ENCODE measurements at places on chromosomes 1 and 21.

DNA sequence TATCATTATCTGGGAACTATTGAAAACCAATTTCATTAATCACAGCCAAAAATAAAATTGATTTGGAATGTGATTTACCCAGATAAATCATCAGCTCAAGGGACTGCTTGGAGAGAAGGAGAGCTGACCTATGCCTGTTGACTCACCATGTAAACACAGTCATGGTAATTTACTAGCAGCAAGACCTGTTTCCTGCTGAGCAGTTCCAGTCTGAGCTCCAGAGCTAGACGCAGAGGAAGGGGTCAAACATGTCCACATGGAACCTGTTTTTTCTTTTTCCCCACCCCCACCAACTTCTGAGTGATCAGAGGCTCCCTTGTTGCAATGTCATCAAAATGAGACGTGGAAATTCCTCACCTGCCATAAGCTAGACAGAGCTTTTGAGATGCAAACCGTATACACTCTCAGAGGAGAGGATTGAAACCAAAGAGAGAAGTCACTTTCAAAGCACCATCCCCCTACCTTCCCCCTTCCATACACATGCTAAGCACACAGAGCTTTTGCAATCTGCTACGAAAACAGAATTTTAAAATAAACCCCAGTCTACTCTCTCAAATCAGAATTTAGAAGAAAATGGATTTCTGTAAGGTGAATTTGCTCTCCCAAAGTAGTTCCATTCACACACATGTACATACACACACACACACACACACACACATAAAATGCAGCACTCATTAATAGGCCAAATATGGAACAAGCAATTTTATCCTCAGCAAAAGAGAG lies 55.9 kb upstream of the PTGFRN start:
- peak; percentile 82 for DNase-seq

DNA sequence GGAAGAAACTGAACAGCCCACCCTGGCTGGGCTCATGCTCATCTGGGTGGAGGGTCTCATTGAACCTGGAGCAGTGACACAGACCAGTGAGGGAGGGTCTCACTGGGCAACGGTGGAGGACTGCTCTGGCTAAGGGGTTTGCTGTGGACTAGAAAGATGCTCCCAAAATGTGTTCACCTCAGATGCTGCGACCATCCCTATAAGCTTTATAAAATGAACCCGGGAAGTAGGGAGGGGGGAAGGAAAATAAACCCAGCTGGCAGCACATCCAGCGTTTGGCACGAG lies 34.5 kb upstream of the LBR start:
- DNase-seq = no peak

DNA sequence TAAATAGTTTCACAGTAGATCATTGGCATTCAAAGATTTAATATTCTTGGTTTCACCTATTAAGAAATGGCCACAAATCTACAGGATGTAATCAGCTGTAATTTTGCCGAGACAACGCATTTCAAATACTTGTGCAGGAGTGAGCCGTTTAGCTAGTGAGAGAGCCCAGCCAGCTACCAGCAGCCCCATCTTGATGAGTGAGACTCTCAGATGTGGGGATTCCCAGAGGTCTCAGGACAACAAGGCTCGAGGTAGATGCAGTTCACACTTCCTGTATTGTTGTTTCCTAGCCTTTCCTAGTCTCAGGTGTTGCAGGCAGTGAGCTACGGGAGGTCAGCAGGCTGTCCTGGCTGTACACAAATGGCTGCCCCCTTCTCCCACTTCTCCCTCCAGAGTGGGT lies 108.6 kb downstream of the PBX1 start:
- no peak for DNase-seq

- no peak for DNase-seq
Observed at GRCh38 chr1:65769636-65770035, 23.1 kb upstream of the PDE4B start.

GRCh38 chr1:21775985-21776562 lies 6.9 kb downstream of the USP48 start:
- DNase-seq = no peak

- no peak for DNase-seq
Observed at GRCh38 chr1:19139711-19140110, 70.4 kb downstream of the UBR4 start.

GRCh38 chr1:116259663-116260062 lies 113.4 kb upstream of the ATP1A1 start:
- DNase-seq = no peak

GRCh38 chr1:27973771-27974416 lies 14.1 kb downstream of the XKR8 start:
- no peak for DNase-seq

- DNase-seq = no peak
Observed at GRCh38 chr1:205754857-205755256, 4.9 kb upstream of the NUCKS1 start.

- no peak for DNase-seq
Observed at GRCh38 chr1:156752843-156753482, 1.5 kb upstream of the HDGF start.

DNA sequence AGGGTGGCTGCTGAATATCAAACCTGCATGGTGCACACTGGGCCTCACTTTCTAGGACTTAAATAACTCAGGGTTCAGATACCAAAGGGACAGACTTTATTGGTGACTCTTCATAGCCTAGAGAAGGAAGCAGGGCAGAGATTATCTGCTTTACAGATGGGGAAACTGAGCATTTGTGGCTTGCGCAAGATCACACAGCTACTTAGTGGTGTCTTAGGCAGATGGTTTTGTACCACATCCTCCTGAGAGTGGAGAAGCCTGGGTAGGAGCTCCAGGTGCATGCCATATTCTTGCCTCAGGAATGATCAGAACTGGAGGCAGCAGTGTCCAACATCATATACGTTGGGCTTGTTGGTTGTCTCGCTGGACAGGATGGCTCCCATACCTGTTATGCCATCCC lies 6.8 kb upstream of the DPH2 start:
- DNase-seq = no peak

DNA sequence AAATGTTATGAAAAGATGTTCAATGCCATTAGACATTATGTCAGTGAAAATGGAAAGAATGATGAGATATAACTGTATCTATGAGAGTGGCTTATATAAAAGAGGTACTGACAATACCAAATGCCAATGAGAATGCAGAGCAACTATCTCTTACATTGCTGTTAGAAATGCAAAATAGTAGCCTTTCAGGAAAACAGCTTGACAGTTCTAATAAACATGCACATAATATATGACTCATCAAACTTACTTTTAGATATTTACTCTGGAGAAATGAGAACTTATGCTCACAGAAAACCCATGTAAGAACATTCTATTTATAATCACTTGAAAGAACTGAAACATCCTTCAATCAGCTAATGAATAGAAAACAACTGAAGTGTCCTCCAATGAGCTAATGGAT lies 996.7 kb upstream of the ADGRL4 start:
- DNase-seq = no peak

DNA sequence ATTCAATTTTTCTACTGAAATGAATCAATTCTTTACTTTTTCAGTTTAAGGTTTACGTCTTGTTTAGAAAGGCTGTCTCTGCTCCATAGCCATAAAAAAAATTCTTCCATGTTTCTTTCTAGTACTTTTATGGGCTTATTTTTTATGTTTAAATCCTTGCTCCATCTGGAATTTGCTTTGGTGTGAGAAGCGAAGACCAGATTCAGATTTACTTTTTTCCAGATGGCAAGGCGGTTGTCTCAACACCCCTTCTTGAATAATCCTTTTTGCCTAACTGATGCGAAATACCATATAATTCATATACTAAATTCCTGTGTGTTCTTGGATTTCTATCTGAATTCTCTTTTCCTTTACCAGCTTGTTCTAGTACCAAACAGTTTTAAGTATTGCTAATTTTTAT lies 101.5 kb downstream of the C1orf94 start:
- DNase-seq = no peak

- DNase-seq = no peak
Observed at GRCh38 chr1:201134405-201134804, 7.4 kb upstream of the ASCL5 start.

GRCh38 chr1:109492779-109493178 lies 1.1 kb upstream of the CYB561D1 start:
- no peak for DNase-seq

- no peak for DNase-seq
Observed at GRCh38 chr1:163397451-163398200, 75.9 kb downstream of the NUF2 start.

GRCh38 chr1:186330758-186331157 lies 44.3 kb downstream of the TPR start:
- DNase-seq = no peak

GRCh38 chr21:27536319-27536718 lies 569.4 kb upstream of the ADAMTS5 start:
- DNase-seq = peak; percentile 41

- no peak for DNase-seq
Observed at GRCh38 chr1:220788900-220789299, 2.2 kb downstream of the MTARC1 start.

DNA sequence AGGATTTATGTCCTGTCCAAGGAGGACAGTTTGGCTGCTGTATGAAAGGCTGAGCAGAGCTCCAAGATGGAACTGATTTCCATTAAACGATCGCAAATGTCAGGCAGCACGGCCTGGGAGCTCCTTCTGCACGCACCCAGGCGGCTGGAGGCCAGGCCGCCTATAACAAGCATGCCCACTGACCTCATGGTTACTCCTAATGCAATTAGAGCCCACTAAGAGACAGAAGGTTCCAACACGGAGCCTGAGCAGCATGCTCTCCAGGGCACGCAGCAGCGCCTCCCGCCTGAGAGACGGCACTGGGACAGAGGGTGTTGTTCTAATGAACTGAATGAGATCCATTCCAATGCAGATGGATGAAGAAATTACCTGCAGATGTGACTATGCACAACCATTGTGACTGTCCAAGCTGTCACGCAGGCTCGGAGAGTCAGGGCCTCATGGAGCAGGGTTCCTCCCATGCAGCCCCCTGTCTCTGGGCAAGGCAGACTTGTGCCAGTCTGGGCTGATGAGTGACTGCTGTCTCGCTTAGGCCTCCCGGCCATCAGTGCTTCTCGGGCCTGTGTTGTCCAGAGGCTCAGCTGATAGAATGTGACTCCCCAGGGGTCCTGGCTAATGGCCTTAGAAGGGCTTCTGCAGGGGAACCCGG lies 25.2 kb upstream of the CDCA8 start:
- DNase-seq = no peak

GRCh38 chr21:34857874-34858273 lies 189.1 kb downstream of the CLIC6 start:
- no peak for DNase-seq

DNA sequence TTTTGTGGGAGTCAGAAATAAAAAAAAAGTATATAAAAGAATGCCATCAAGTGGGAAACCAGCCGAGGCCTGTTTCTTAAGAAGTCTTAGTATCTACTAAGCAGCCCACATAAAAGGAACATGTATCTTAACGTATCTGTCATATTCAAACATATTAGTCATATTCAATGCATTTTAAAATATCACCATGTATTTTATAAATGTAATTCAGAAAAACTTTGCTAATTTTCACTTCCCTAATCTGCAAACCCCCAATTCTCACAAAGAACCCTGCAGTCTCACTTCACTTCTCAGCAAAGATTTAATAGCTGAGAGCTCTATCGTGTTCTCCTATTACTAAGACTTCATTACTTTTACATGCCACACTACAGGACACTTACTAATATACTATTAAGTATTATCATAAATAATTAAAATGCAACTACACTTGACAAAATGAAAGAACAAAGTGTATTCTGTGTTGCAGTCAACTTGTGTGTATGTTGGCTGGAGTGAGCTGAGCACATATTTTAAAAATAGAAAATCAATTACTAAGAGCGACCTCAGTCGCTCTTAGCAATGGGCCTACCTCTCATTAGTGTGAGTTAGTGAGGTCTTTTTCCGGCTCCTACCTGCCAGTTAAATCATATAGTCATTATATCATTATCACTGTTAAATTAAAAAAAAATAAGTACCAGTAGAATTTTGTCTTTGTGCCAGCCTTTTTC lies 484.3 kb downstream of the LMO4 start:
- DNase-seq = peak; percentile 64

DNA sequence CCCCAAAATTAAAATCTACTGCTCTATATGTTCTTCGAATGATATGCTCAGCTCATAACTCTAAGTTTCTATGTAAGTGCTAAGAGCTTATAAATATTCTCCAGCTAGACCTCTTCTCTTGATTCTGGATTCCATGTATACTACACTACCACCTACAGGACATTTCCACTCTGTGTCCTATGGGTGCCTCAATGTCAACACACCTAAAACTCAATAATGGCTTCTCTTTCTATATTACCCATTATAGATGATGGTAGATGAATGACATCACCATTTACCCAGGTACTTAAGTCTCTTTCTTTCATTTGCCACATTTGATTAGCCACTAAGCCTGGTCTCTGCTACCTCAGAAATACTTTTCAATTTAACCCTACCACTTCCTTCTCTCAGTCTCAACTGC lies 41.3 kb downstream of the TBX19 start:
- peak; percentile 67 for DNase-seq

GRCh38 chr1:185896863-185897262 lies 162.7 kb downstream of the HMCN1 start:
- no peak for DNase-seq

DNA sequence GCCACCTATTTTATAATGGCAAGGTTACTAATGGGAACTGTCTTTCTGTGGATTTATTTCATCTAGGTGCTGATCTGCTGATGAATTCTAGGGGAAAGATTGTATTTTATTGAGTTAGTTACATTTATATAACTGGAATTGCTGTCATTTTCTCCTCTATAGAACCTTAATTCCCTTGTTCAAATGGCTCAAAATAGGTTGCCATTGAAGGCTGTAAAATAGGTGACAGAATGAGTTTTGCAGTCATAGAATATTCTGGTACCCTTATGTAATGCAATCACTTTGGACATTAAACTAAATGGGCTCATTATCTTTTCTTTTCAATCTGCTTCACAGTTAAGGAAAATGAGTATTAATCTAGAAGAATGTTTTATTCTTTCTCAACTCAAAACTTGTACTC lies 131.0 kb downstream of the CTH start:
- DNase-seq = no peak

DNA sequence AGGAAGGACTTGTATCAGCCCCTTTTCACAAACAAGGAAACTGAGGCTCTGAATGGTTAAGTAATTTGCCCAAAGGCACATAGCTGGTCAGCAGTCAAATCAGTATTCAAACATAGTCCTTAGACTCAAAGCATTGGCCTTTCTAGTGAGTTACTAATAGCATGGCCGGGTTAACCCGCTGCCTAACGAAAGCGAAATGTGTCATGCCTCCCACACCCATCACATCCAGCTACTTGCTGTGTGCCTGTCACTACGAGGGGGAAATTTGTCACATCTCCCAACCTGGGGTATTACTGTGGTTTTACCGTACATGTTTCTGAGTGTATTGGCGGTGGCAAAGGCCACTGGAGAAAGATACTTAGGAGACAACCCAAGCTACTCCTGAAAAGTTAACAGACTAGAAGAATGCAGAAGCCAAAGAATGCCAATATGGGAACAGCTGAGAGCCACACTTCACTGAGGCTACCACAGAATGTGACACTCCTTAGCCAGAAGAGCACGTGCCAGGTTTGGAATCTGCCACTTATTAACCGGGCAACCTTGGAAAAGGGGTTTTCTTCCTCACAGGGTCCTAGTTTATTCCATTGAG lies 363.5 kb downstream of the KCNH1 start:
- DNase-seq = no peak

GRCh38 chr1:246226041-246226440 lies 281.0 kb downstream of the SMYD3 start:
- no peak for DNase-seq
